GF-D8 (cell line): ENCODE measurements at places on chromosomes 3 and 15.

DNA sequence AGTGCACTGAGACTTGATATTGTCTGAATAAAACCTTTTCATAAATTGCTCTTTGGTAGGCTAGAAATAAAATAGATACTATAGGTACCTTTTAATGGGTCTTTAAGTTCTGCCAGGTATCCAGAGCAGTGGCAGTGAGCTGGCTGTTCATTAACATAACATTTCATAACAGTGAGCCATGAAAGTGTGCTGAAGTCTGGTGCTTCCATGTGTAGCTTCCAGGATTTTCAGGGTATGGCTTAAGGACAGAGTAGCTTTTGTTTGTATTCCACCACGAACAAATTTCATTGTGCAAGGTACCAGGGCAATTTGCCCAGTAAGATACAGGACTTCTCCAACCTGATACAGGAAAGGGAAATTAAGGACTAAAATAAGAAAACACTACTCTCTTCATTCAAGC is 124.7 kb upstream of the NANOGP8 start:
- DNase-seq, result no peak

GRCh38 chr15:39153058-39153714 is 427.7 kb upstream of the THBS1 start:
- DNase-seq, result no peak

DNA sequence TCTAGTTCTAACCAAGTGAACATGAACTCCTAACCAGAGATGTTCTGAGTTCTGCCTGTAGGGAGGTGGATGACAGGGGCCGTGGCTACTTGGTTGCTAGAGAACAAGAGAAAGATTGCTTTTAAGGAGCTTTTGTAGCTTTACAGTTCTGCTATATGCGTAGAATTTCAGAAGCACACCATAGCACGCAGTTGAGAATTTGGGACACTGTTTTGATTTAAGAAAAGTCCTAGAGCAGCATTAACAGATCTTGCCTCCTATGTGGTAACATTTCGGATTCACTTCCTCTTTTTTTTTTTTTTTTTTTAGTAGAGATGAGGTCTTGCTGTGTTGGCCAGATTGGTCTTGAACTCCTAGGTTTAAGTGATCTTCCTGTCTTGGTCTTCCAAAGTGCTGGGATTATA is 181.7 kb downstream of the TCF12 start:
- peak; percentile 7 for DNase-seq

GRCh38 chr3:150239766-150240165 is 168.3 kb upstream of the TSC22D2 start:
- no peak for DNase-seq

- no peak for DNase-seq
These were observed 31.1 kb downstream of the TSPAN3 start for GRCh38 chr15:77039848-77040247.

GRCh38 chr3:11569156-11569741 is 74.5 kb downstream of the VGLL4 start:
- no peak for DNase-seq

DNA sequence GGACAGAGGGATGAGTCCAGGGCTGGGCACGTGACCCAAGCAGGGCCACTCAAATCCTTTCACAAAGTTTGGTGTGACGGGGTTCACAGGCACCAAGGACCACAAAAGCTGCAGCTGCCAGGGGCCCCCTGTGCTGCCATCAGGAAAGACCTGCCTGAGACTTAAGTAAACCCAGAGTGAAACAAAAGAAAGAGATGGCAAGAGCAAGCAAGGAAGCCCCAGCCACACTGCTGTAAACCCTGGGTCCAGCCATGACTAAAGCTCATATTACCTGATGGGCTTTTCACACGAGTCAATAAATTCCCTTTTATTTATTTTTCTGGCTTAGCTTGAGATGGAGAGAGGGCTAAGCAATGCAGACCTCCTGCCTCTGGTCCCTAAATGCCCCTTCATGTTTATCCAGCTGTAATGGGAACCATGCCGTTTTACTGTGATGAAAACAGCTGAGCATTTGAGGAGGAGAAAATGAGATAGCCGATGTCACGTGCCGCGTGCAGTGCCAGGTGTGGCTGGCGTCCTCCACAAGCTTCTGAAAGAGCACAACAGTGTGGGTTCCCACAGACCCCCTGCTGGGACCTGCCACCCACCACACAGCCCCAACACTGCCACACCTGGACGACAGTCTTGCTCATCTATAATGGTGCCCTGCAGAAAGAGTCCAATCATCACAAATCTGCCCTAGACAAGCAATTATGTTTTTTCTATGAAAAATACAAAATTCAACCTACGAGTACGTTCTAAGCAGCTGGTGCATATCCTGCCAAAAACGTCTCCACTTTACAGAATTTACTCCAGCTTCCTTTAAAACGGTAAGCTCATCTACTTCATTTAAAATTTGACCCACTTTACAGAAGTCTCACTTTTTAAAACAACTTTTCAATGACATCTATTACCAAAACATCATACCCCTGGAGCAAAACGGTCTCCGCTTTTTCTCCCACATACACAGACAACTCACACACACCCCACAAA is 34.2 kb downstream of the ADAMTS17 start:
- DNase-seq, result no peak

DNA sequence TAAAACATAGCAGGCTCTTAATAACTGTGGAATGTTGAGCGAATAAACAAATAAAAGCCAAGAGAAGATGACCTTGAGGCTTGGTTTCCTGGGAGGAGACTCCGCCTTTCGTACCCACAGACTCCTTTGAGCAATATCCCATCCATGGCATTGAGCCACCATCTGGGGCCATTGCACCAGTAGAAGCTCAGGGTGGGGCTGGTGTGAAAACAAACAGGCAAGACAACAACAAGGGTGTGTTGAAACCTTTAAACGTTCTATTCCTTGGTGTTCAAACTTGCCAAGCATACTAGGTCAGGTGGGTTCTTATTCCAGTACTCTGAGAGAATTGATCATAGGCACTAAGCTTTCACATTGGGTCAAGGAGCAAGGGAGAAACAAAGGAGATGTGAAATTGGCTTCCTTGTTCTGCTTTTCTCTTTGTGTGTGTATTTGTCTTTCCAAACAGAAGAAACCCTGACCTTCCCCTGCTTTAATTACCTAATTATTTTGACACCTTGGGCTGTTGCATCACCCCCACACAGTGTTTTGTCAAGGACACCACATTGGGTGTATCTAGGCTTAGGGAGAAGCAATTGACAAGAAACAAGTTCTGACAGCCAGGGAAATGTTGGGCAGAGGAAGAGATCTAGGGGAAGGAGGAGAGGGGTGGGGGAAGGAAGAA is 105.1 kb upstream of the BCL6 start:
- no peak for DNase-seq

DNA sequence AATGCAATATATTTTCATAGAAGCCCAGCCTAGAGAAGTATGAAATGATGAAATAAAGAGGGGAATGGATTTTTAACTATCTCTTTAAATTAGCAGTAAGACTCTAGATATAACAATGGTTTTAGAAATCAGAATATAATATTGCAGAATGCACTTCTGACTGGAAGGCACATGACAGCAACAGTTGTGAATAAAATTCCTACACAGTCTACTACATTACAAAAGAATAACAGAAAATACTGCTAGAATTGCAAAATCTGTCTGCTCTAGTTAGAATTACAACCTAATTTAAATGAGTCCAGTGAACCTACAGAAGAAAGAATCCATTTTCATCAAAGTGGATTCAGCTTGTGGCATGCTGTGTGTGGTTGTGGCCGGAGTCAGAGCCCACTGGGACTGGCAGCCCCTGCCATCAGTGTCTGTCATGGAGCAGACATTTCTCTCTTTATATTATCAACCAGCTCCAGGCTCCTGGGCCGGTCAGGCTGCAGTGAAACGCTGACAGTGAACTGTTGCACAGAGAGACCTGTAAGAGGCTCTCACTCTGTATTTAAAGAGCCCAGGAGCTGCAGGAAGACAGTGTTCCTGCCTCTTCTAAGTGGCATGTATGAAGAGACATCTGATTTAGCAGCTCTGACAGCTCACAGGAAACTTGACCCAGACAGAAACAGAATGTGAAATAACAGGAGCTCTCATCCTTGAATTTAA is 1523.8 kb upstream of the CADM2 start:
- no peak for DNase-seq

DNA sequence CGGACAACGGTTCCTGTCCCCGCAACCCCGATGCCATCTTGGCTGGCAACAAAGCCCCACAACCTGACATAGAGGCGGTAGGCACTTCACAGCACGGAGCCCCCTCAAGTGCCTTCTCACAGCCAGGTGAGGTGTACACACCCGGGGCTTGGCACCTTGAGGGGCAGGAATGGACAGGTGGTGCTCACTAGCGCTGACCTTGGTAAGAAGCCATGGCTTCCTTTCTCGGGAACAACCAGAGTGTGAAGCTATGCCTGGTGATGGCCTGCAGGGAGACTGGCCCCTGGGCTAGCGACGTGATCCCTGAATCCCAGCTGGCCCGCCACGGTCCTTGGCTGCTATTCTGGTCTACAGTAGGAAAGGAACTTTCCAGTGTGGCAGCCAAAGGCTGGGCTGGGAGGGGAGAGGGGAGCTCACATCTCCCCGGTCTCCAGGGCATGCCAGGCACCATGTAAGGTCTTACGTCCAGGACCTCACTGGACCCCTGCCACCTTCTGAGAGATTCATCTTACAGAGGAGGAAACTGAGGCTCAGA is 70.6 kb upstream of the RPL32 start:
- DNase-seq, result no peak
